ENCODE measurements at places on chromosomes 6 and 20. TPM values are rescaled to one million over a fixed set of nuclear protein-coding genes. Genes with fewer than 3 reads are reported as not detected.

DNA sequence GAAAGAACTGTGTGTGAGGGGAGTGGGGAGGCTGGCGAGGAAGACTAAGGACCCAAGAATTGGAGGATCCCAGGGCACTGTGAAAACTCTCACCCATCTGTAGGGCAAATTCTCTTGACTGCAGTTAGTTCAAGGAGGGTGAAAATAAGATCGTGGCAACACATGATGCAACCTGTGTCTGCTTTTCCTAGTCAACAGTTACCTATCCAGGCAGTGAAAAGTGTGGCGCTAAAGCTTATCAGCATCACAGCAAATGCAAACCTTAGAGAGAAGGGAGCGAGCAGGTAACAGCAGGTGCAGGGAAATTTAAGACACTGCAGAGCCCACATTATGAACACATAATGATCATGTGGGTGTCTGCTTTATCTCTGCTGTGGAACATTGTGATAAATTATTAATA is 97.7 kb upstream of the SGK1 start:
- no peak overlapping the region for H3K4me3 ChIP-seq
- H3K4me1 ChIP-seq, result no peaks in the 10 kb centered on the region
- H3K36me3 ChIP-seq, result no peaks in the 10 kb centered on the region
- H3K27ac ChIP-seq, result no peak overlapping the region

DNA sequence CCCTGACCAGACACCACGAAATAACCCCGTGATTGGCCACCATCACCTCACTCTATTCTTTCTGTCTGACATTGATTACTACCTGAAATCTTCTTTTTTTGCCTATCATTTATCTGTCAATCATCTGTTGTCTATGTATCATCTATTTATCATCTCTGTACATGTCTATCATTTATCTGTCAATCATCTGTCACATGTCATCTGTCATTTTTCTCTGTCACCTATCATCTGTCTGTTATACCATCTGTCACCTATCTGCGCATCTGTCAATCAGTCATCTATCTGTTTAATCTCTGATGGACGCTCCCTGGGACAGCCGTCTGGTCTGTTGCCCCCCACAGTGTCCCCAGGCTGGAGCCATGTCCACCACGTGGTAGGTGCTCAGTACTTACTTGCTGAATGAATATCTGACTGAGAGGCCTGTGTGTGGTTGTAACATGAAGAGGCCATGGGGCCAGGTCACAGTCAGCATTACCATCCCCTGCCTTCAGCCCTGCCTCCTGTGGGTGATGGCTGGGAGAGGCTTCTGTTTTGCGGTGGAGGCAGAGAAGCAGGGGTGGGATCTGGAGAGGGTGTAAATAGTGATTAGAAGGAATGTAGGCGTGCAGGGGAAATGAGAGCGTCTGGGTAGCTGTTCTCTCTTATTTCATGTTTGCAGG is 302.7 kb downstream of the QKI start:
- H3K4me1 ChIP-seq, result no peaks in the 10 kb centered on the region
- no peak overlapping the region for H3K4me3 ChIP-seq
- DNase-seq, result no peak

Gene ADGB
- total RNA-seq, result not detected

Gene RSPO3
- total RNA-seq, result not detected

DNA sequence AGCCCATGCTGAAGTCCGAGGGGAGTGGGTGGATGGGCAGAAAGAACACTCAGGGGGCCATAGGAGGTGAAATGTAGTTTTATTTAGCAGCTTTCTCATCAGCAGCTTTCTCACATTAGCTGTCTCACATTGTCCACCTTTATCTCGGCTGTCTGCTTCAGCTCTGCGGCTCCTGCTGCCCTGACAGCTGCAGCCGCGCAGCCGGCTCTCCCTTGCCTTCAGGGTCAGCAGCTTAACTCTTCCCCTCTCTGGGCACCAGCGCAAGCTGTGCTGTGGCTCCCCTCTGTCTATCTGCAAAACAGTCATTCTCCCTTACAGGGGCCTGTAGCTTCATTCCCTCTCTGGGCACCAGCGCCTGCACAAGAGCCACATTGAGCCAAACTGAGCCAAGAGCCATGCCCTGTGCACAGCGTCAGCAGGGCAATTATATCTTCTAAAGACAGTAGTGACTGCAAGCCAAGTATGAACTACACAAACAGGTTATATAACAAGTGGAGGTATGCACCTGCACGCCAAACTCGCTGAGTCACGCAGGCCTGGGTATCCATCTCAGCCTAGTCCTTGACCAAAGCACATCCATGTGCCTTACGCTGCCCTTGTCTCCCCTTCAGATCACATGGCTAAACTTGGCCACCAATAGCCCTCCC is 198.8 kb downstream of the EYA2 start:
- DNase-seq, result no peak
- no peaks in the 10 kb centered on the region for H3K27me3 ChIP-seq

Gene TMEM74B
- total RNA-seq, result not detected

DNA sequence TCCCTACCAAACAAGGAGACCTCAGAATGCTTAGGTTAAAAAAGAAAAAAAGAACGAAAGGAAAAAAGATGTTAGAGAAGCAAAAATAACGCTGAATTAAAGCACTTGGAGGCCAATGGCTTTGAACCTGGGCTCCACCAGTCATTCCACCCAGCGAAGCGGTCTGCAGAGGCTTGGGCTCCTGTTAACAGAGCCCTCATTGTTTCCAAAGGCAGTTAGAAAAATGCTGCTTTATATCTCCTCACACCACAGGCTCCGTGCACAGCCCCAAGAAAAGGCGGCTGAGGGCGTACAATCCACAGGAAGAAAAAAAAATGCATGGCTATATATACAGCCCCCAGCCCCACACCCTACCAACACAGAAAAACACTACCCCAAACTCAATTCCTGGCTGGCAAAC is 255.9 kb downstream of the FOXC1 start:
- no peaks in the 10 kb centered on the region for H3K36me3 ChIP-seq
- no peaks in the 10 kb centered on the region for H3K27me3 ChIP-seq
- no peaks in the 10 kb centered on the region for H3K4me1 ChIP-seq
- H3K27ac ChIP-seq, result no peak overlapping the region
- no peak for DNase-seq

DNA sequence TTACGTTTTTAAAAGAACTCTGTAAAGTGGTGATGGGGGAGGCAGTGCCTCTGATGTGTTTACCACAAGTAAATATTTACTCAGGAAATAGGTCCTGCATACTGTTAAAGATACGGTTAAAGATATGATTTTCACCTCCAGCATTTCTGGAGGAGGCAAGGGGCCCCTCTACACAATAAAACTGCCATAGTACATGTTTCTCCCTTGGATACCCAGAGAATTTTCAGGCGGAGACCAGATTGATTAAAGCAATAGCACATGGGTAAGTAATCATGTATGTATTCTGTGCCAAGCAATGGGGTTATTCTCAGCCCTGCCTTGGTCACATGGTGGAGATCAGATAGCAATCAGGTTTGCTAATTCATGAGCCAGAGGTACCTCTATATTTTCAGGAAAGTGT is 9.6 kb downstream of the RIPOR2 start:
- no peak for DNase-seq
- peaks cover 38% of the 10 kb centered on the region for H3K36me3 ChIP-seq
- H3K4me3 ChIP-seq, result peak overlapping the region; percentile 33
- no peaks in the 10 kb centered on the region for H3K27me3 ChIP-seq

- H3K27me3 ChIP-seq, result no peaks in the 10 kb centered on the region
- H3K4me1 ChIP-seq, result no peaks in the 10 kb centered on the region
- no peak overlapping the region for H3K27ac ChIP-seq
Observed at GRCh38 chr20:48414786-48415185, 413.0 kb downstream of the PREX1 start.

DNA sequence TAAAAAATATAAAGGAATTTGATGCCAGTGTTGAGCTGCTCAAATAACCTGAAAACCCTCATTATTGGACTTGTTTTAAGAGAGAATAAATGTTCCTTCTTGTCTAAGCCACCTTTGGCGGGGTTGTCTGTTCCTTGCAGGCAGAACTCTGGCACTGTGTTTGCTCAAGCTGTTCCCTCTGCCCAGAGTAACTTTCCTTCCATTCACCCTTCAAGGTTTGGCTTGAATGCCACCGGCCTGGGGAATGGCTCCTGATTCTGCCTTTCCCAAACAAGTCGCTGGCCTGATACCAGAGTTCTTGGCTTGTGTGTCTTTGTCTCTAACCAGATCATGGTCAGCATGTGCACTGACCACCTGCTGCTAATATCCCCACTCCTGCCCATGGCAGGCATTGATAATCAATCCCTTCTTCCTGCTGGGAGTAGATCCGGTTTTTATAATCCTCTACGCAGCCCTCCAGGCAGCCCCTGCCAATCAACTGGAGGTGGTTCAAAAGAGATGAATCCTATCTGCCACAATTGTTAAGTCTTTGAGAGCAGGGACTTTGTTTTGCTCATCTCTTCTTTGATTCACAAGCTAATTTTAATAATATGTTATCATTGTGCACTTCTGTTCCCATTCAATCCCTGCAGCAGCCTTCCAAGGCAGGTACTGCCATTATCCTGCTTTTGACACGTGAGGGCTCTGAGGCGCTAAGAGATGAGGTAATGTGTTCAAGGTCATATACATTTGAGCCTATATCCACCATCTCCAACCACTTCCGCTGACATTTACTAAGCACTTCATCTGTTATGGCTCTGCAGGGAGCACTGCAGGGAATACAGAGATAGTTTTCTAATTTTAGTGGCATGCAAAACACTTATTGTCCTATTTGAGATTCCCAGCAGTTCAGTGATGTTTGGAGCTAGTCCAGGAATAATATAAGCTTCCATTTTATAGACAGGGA is 3.1 kb upstream of the CCM2L start:
- DNase-seq, result no peak
- no peaks in the 10 kb centered on the region for H3K36me3 ChIP-seq
- no peaks in the 10 kb centered on the region for H3K4me1 ChIP-seq
- H3K27me3 ChIP-seq, result no peaks in the 10 kb centered on the region

Gene PRR18
- total RNA-seq, result not detected

Gene DCDC2
- not detected for total RNA-seq

DNA sequence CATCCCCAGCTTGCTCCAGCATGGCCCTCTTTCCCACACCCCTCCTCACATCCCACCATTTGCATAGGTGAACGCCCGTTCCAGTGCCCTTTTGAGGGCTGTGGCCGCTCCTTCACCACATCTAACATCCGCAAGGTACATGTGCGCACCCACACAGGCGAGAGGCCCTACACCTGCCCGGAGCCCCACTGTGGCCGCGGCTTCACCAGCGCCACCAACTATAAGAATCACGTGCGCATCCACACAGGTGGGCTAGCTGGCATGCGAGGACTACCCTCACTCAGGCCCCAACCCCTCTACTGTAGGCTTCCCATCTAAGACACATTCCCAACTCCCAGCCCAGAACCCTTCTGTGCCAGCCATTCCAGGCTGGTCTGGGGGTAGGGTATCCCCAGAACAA is 6.1 kb upstream of the DEF6 start:
- no peak overlapping the region for H3K4me3 ChIP-seq
- H3K27ac ChIP-seq, result no peak overlapping the region
- H3K27me3 ChIP-seq, result no peaks in the 10 kb centered on the region
- no peaks in the 10 kb centered on the region for H3K36me3 ChIP-seq

Gene BMP2
- not detected for total RNA-seq

DNA sequence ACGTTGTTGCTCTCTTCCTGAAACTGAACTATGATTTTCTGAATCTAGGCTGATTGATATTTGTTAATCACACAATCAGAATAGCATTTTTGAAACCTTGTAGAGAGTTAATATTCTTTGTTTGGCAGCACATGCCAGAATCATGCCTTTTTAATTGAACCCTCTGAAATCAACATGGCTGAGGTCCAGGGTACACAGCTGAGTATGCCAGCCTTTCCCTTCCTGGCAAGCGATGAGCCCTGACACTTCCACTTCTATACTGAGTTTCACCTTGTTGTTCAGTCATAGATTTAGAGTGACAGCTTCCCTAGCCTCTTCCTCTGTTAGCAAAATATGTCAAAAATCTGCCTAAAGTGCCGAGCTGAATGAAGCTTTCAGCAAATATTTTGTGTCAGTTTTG is 6.8 kb downstream of the HDDC2 start:
- no peaks in the 10 kb centered on the region for H3K27me3 ChIP-seq
- DNase-seq, result no peak
- H3K4me3 ChIP-seq, result no peak overlapping the region
- H3K36me3 ChIP-seq, result peaks cover 15% of the 10 kb centered on the region
- no peaks in the 10 kb centered on the region for H3K4me1 ChIP-seq

DNA sequence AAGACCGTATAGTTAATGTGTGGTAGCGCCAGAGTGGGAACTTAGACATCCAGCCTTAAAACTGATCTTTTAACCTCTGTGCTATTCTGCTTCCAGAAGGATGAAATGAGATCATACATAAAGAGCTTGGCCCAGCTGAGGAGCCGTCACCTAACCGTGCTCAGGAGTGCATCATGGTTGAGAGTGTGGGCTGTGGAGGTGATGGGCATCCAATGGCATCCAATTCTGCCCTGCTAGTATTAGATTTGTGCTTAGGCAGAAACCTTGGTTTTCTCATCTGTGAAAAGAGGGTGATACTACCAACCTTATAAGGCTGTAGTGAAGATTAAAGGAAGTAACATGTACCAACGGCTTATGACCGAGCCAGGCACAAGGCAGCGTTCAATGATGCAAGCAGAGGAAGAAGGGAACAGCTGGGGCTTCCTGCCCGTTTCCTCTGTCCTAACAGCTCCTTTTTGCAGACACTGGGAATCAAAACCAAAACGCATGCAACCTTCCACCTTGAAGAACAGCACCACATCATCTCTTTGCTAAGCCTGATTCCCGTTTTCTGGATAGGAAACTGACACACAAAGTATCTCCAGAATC is 1.3 kb downstream of the SLC22A16 start:
- no peak for DNase-seq
- no peak overlapping the region for H3K4me3 ChIP-seq
- H3K27me3 ChIP-seq, result no peaks in the 10 kb centered on the region
- no peak overlapping the region for H3K27ac ChIP-seq

- no peak for DNase-seq
- H3K4me1 ChIP-seq, result no peaks in the 10 kb centered on the region
- H3K27me3 ChIP-seq, result no peaks in the 10 kb centered on the region
- H3K27ac ChIP-seq, result no peak overlapping the region
- H3K36me3 ChIP-seq, result no peaks in the 10 kb centered on the region
- no peak overlapping the region for H3K4me3 ChIP-seq
Observed at GRCh38 chr6:70103798-70104197, 199.1 kb downstream of the COL9A1 start.

- peaks cover 12% of the 10 kb centered on the region for H3K4me1 ChIP-seq
- H3K27me3 ChIP-seq, result no peaks in the 10 kb centered on the region
- peak within 1 kb of the TSS; percentile 76 for H3K27ac ChIP-seq
- H3K4me3 ChIP-seq, result peak within 1 kb of the TSS; percentile 95
- peak; percentile 73 for DNase-seq
Observed at GRCh38 chr6:157323255-157323965, at the start of gene TMEM242. TMEM242 (minus strand) TSS chr6:157323519; CDS start chr6:157323499, 20 bp downstream.
